ENCODE measurements at places on chromosomes 2 and 18.
A peak's percentile ranks its signal among the peaks of the same experiment; 100 is the strongest.

DNA sequence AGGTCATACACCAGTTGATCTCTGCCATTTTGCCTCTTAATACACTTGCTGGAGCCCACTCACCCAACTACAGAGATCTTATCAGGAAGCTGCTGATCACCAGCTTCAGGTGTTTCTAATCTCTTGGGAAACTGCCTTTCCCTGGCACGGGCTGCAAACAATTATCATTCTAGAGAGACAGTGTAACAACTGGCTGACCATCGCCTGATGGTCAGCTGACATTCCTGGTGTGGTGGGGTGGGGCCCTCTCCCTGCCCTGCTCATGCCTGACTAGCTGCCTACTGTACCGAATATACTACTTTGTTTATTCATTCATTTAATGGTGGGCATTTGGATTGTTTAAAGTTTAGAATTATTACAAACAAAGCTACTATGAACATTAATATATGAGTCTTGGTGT, 311.5 kb downstream of the CBLN2 start:
- no peak for DNase-seq

- DNase-seq: peak; percentile 12
These were observed 329.9 kb upstream of the RAB12 start for GRCh38 chr18:8279346-8279745.

DNA sequence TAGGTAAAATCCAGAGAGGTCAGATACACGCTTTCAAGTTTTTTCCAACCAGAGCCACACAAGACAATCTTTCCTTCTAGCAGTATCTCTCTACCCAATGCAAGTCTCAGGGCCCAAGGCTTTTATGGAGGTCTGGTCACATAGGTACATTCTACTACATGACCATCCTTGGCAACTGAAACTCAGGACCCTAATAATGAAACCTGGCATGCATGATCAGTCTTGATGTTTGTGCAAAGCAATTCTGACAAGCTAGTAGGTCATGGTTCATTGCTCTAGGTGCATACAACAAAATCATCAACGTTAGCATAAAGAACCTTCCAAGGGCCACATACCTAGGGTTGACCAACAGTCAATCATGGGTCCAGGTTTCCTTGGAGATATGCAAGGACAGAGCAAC, 33.2 kb upstream of the CCDC88A start:
- no peak for DNase-seq

DNA sequence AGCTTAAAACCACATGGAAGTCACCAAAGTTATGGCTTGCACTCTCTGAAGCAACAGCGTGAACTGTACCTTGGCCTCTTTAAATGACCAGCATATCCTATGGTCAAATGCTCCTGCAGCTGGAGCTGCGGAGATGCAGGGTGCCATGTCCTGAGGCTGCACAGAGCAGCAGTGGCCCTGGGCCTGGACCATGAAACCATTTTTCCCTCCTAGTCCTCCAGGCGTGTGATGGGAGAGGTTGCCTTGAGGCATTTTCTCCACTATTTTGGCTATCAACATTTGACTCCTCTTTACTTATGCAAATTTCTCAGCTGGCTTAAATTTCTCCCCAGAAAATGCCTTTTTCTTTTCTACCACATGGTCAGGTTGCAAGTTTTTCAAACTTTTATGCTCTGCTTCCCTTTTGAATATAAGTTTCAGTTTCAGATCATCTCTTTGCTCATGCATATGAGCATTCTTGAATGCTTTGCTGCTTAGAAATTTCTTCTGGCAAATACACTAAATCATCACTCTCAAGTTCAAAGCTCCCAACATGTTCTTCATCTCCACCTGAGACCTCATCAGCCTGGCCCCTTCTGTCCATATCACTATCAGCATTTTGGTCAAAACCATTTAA, 82.9 kb upstream of the TMEFF2 start:
- no peak for DNase-seq

- no peak for DNase-seq
These were observed 335.0 kb downstream of the CBLN2 start for GRCh38 chr18:72208920-72209676.

- DNase-seq: no peak
These were observed at the start of gene FEV for GRCh38 chr2:218985021-218985324. Gene FEV, minus strand, starts transcription at chr2:218985184. Its CDS starts 109 bp downstream, at chr2:218985075.

DNA sequence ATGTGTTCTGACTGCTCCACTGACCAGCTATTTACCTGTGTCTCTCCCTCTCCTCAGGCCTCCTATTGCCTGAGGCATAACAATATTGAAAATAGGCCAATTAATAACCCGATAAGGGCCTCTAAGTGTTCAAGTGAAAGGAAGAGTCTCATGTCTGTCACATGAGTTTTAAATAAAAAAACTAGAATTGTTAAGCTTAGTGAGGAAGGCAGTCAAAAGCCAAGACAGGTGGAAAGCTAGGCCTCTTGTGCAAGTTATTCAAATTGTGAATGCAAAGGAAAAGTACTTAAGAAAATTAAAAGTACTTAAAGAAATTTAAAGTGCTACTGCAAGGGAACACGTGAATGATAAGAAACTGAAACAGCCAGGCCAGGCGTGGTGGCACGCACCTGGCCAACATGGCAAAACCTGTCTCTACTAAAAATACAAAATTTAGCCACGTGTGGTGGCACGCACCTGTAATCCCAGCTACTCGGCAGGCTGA, 44.9 kb upstream of the TAF4B start:
- no peak for DNase-seq

DNA sequence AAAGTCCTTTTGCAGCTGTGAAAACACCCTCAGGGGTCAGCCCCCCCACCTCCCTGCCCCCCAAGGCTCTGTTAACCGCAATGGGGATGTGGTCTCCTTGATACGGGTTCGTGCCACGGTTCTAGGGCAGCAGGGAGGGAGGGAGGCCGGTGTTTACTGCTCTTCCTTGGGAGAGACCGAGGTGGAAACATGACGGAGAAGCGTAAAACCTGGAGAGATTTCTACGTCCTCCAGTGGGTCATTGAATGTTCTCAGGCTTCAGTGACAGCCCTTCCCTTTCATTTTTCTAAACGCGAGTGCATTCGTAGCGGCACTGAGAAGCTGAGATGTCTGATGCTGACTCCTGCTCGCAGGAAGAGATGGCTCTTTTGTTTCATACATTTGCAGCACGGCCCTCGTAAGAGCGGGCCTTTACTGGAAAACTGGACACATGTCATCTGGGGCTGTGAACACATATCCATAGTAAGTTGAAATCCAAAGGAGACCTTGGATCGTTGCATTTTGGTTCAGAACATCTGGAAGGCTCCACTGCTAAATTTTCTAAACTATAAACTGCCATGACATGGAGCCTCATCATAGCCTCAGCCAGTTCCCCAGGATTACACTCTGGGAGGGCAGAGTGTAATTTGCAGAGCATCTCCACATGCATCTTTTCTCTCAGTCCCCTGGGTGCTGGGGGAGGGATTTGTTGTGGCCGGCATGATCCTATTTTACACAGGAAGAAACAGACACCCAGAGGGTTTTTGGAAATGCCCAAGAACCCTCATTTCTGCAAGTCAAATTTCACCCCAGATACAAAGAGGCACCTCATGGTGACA, 40.6 kb upstream of the HDAC4 start:
- DNase-seq: no peak

DNA sequence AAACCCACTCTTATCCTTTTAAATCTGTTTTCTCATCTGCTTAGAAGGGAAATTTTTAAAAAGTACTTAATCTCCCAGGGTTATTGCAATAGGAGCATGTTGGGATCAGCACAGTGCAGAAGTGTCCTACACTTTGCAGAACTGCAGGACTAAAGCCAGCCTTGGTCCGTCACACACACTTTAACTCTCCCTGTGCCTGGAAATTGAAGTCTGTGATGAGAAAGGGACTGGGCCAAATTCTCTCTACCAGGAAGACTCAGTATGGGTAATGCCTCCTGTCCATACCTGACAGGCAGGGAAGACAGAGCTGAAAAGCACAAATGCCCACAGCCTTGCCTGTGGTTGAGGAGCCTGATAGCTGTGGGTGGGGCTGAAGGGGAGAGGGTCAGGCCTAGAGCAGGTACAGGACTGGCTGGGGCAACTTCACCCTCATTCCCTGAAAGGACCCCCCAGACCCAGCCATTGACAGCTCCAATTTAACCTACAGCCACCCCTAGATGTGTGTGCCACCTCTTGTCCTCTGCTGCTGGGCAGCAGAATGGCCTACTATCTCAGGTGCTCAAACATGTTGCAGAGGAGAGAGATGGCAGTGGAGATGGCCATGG, 377.2 kb upstream of the KLHL29 start:
- DNase-seq: no peak

- DNase-seq: no peak
These were observed 6.5 kb downstream of the NFATC1 start for GRCh38 chr18:79402209-79402576.

- DNase-seq: no peak
These were observed 134.5 kb downstream of the ZEB2 start for GRCh38 chr2:144385381-144385780.

GRCh38 chr2:209191139-209191538, 232.7 kb upstream of the MAP2 start:
- peak; percentile 14 for DNase-seq

GRCh38 chr2:133110201-133110600, 440.2 kb upstream of the LYPD1 start:
- no peak for DNase-seq

- no peak for DNase-seq
These were observed 40.2 kb downstream of the MBP start for GRCh38 chr18:77092104-77093066.

GRCh38 chr2:10771786-10772185, 40.8 kb downstream of the PDIA6 start:
- DNase-seq: no peak

DNA sequence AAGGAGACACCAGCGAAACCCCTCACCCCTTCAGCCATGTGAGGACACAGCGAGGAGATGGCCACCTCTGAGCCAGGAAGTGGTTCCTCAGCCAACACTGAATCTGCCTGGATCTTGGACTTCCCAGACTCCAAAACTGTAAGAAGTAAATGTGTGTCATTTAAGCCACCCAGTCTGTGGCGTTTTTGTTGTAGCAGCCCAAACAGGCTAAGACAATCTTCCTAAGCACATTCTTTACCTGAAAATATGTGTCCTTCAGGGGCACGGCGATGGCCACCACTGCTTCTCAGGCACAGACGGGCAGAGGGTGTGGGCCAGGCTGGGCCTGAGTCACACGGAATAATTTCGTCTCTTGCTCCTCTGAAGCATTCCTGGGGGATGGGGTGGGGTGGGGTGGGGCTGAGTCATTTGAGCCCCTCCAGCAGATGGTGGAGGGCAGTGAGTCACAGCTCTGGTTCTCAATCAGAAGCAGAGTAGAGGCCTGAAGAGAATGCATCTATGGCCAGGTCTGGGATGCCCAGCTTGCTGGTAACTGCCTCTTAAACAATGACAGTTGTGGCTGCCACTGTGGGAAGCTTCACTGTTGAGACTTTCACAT, 142.4 kb downstream of the CAPN13 start:
- peak; percentile 96 for DNase-seq

- peak; percentile 83 for DNase-seq
These were observed 64.2 kb downstream of the RBMS1 start for GRCh38 chr2:160429248-160430000.

DNA sequence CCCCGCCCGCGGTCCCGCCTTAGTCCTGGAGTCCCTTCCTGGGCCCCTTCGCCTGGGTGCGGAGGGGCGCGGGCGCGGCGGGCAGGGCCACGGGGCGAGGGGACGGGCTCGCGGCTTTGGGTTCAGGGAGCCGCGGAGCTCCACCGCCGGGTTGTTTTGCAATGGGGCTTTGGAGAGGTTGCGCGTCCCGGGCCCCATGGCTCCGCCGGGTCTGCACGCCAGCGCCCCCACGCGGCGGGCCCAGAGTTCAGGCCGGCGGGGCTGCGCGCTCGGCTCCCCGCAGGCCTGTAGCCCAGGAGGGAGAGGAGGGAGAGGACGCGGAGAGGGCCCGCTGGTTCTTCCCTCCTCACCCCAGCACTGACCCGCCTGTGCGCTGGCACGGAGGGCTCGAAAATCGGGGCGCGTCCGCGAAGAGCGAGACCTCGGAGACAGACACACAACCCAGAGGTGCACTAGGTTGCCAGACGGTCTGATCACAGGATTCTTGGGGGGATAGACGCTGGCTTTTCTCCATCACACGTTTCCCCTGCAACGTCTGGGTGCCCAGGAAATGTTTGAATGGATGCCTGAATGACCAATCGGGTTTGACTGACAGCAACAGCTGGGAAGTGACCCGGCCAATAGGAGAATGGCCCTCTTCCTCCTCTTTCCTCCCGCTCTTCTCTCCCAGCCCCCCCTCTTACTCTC, 4.9 kb upstream of the SIX2 start:
- DNase-seq: peak; percentile 70

GRCh38 chr2:14675489-14675888, 43.0 kb downstream of the LRATD1 start:
- DNase-seq: no peak

- no peak for DNase-seq
These were observed 10.7 kb downstream of the OSBPL6 start for GRCh38 chr2:178204977-178205376.

DNA sequence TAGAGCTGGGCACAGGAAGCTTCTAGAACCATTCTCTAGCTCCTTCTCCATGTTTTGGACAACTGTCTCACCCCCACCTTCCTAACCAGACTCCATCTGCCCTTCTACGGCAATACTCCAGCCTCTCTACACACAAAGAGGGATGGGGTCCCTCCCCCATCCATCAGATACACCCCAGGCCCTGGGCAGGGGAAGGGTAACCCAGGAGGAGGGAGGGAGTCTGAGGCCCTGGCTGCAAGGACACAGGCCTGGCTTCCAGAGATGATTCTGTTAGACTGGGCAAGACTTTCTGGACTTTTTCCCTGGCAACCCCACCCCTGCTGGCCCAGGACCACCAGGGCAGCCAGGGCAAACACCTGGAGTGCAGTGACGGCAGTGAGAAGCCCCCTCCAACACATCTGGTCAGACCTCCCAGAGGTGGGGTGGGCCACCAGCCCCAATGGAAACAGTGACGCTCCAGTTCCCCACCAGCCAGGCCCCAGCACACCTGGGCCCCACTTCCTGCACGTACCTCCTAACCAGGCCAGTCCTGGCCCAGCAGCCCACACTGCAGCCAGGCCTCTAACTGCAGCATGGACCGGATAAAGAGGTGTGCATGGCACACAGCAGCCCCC, 6.5 kb downstream of the CYP26B1 start:
- no peak for DNase-seq

GRCh38 chr2:192544371-192544955, 349.7 kb upstream of the TMEFF2 start:
- peak; percentile 1 for DNase-seq
